ENCODE measurements at places on chromosomes 3 and 15.

GRCh38 chr3:149306751-149307434, 26.5 kb downstream of the TM4SF18 start:
- DNase-seq = no peak

- DNase-seq = no peak
Observed at GRCh38 chr3:133874761-133875438, 20.8 kb downstream of the RAB6B start.

DNA sequence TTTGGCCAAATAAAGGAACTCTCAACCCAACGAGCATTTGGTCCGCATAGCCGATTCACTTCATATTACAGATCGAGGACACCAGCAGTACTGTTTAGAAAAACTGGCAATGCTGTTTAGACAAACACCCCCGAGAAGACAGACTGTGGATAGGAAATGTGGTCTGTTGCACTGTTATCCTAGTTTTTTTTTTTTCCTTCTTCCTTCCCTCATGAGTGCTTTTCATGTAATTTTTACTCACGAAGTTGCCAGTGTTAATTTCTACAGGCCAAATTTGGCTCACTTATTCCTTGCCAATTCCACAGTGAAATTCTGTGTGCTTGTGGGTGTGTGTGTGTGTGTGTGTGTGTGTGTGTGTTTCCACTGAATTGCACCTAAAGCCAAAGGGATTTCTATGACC, 165.7 kb downstream of the FOXP1 start:
- no peak for DNase-seq

DNA sequence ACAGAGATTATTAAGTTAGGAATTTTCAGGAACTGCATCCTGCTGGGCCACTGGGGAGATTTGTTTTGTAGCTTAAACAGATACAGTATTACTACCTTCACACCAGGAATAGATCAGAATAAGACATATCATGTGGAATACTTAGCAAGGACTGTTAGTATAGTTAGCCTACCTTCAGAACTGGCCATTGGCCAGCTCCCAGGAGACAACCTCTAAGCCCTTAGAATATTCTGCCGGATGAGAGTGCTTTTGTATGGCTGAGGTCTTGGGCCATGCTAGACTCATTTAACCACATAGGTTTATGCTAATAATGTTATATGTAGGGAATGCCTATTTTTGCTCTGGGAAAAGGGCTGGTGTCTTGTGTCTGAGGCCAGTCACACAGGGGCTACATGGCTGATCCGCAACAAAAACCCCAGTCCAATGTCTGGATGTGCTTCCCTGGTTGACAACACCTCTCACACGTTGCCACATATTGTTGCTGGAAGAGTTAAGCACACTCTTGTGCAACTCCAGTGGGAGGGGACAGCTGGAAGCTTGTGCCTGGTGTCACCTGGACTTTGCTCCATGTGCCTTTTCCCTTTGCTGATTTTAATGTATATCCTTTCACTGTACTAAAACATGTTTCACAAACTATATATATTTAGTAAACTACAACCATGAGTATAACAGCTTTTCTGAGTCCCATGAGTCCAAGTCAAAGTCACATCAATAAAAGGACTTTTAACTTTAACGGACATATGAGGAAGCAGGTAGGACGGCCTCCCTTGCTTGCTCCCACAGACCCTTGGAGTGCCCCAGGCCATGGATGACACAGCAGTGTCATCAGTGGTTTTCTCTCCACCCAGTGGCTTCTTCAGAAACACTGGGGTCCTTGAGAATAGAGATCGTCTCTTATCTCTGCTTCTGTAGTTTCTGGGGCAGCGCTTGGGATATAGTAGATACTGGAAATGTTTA, 118.0 kb upstream of the C3orf80 start:
- no peak for DNase-seq
